ENCODE measurements at places on chromosomes 6 and 20.
A peak's percentile ranks its signal among the peaks of the same experiment; 100 is the strongest.

- peak; percentile 56 for DNase-seq
Measured at GRCh38 chr20:34549291-34549928, 9.1 kb upstream of the MAP1LC3A start.

DNA sequence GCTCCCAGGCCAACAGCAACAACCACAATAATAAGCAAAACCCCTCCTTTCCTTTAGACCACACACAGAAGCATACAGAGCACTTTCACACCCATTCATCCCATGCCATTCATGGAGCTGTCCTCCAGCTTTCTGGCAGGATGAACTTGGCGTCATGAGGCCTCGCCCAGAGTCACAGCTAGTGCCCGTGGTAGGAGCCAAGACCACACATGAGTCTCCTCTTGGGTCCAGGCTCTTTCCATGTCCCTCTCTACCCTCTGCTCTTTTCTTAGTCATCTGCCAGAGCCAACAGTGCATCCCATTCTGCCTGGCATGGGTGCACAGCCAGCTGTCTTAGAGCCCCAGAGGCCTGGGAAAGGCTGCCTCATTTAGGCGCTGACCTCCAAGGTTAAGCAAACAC is 1.8 kb upstream of the TGM3 start:
- no peak for DNase-seq

GRCh38 chr6:35028781-35029769 is 112.1 kb downstream of the TCP11 start:
- DNase-seq: no peak

DNA sequence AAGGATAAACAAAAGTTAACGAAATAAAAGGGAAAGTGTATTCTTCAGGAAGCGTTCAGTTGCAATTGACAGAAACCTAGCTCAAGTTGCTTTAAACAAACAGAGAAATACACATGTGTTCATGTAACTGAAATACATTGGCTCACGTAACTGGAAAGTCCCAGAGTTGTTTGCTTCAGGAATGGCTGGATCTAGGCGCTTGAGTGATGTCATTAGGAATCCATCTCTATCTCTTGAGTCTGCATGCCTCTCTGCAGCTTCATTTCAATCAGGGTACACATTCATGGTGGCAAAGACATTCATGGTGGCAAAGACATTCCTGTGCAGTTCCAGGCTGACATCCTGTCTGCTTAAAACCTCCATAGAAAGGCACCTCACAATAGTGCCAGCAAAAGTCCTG is 45.4 kb upstream of the EYA2 start:
- DNase-seq: no peak

DNA sequence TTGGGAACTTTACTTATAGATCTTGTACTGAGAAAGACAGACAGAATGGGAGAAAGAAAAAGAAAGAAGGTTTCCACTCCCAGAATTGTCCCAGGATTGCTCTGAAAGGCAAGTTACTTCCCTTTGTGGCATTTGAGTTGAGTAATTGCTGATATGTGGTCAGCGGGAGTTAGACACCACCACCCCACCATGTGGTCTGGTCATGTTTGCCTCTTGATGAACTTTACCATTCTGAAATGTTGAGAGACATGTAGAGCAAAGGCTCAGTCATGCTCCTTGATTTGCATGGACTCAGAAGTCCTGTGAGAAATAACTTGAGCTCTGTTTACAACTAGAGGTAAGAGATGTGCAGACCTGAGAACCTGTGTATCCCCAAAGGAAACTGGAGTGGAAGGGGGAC is 17.1 kb downstream of the TCF21 start:
- DNase-seq: no peak

- no peak for DNase-seq
Measured at GRCh38 chr6:28258877-28259777, at the start of gene NKAPL. NKAPL (plus strand) TSS chr6:28259297; CDS start chr6:28259372, 75 bp downstream.

- peak; percentile 70 for DNase-seq
Measured at GRCh38 chr6:156777577-156778453, 637 bp downstream of the ARID1B start.

DNA sequence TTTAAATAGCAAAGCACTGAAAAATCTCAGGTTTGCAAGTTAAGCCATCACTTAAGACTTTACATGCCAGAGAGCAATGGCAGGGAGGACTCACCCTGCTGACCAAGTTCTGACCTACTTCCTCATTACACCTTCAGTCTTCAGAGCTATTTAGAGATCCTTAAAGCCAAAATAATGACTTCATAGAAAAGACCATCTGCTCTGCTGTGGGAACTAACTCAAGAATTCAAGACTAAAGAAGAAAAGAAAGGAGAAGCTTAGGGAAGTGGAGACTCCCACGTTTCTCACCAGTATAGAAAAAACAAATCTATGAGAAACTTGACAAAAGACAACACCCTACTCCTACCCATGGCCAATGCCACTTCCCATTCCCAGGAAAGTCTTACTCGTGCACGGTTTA is 28.6 kb downstream of the XPO5 start:
- DNase-seq: no peak

GRCh38 chr6:109420751-109421150 is 19.7 kb downstream of the PPIL6 start:
- DNase-seq: no peak

- peak; percentile 75 for DNase-seq
Measured at GRCh38 chr20:37837924-37838323, 65.0 kb upstream of the VSTM2L start.

GRCh38 chr6:150775415-150776203 is 89.9 kb upstream of the MTHFD1L start:
- peak; percentile 44 for DNase-seq

GRCh38 chr6:152364866-152365265 is 272.3 kb downstream of the SYNE1 start:
- no peak for DNase-seq

DNA sequence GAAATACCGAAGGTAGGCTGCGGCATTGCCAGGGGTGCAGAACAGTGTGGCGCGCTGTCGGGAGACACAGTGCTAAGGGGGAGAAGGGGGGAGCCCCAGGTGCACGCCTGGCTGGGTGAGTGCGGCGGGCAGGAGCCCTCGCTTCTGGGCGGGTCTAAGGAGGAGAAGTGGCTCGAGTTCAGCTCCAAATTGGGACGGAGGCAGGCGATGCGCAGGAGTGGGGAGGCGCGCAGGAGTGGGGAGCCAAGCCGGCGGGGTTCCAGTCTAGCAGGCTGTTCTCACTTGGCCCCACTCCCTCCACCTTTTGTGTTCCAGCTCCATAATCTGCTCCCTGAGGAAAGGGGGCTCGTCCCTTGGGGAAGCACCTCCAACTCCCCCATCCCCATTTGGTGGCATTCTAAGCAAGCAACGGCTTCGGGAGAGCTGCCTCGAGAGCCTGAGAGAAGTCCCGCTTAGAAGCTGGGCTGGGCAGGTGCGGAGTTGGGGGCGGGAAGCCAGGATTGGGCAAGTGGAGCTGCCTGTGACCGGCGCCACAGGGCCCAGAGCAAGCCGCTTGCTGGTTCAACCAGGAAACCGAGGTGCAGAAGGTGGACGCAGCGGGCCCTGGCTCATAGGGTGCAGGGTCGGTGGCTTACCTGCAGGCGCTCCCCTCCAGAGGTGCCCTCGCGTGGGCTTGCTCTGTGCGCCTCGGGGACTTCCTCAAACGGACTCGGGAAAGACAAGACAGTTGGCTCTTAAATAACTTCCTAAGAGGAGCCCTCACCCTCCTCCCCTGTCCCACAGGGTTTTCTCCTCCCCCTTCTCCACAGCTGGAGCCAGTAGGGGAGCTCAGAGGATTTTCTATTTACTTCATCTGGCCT is at the start of gene F13A1:
F13A1 (minus strand) TSS at position 711 of the 860 bp plus-strand sequence. CDS start 1,998 bp downstream, outside the sequence.
- peak; percentile 46 for DNase-seq

DNA sequence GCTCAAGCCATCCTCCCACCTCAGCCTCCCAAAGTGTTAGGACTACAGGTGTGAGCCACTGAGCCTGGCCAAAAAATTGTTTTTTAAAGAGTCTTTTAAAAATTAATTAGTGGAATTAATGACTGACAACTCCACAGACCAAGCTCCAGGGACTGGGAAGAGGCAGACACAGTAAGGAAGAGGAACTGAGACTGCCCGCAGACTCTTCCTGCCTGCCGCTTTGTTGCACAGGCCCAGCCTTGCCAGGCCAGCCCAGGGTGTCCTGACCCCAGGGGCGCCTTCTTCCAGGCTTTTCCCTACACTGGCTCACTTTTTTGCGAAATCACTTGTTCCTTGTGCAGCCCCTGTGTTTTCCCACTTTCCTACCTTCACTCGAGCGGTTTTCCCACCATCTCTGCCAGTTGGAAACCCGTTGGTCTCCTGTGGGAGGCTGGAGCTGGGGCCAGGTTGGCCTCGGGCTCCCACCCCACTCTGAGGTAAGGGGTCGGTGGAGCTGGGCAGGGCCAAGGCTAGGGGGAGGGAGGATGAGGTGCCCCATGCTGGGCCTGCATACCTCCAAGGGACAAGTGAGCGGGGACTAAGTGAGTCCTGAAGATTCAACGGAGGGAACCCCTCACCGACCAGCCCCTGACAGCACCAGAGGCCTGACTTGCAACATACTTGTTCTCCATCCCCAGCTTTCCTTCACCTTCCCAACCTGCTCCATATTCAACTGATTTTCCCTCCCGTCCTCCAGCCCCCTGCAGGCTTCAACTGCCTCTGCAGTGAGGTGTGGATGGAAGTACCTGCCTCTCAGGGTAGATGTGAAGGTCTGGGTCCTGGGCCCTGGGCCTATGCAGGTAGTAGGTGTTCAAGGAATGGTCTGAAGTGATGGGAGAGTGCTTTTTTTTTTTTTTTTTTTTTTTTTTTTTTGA is 23.5 kb upstream of the SMIM29 start:
- DNase-seq: no peak

GRCh38 chr6:165426892-165427291 is 117.5 kb upstream of the C6orf118 start:
- DNase-seq: no peak

GRCh38 chr6:36914227-36914794 is 28.6 kb downstream of the C6orf89 start:
- peak; percentile 61 for DNase-seq
